Fibroblast of upper back skin (primary cell): ENCODE measurements at places on chromosomes 11 and 22.

GRCh38 chr22:42994917-42995562, 19.9 kb downstream of the PACSIN2 start:
- DNase-seq = peak; percentile 93

DNA sequence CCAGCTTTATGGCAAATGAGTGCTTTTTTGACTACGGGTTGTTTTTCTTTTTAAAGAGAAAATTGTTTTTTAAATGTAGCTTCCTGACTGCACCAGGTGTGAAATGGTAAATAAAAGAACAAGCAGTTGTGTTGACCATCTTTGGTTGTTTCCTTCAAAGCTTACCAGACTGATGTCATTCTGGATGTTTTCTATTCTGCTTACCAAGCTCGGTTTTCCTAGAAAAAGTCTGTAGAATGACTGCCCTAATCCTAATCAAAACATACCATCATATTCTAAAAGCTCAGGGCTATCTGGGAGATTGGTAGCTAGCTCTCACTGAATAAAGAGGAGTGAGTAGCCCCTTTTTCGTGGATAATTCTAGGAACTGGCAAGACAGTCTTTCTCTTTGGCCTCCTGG, 77.7 kb downstream of the GAB2 start:
- no peak for DNase-seq

GRCh38 chr11:104917271-104918112, 19.2 kb upstream of the CASP12 start:
- no peak for DNase-seq

GRCh38 chr22:22871536-22872278, 15.9 kb upstream of the IGLL5 start:
- DNase-seq = no peak

- DNase-seq = no peak
Measured at GRCh38 chr11:9438611-9439010, 22.2 kb upstream of the ZNF143 start.

- DNase-seq = no peak
Measured at GRCh38 chr22:42425337-42425988, 6.7 kb downstream of the NFAM1 start.

GRCh38 chr22:28867191-28867590, 16.2 kb upstream of the ZNRF3 start:
- DNase-seq = no peak
